ENCODE measurements at places on chromosomes 11 and 22. TPM values are rescaled to one million over a fixed set of nuclear protein-coding genes. Genes with fewer than 3 reads are reported as not detected.

Gene GLYAT
- not detected for total RNA-seq

Gene TMEM45B
- not detected for total RNA-seq

Gene EHF
- 0.55 TPM for total RNA-seq

Gene P2RY2
- 8.9 TPM for total RNA-seq

Gene FZD4
- 1.4 TPM for total RNA-seq

Gene TSPAN32
- total RNA-seq = not detected

Gene C11orf97
- not detected for total RNA-seq

Gene TREH
- total RNA-seq = not detected

Gene GLYATL1
- not detected for total RNA-seq

Gene KCNK7
- 0.27 TPM for total RNA-seq

Gene RTN4R
- total RNA-seq = 9.3 TPM

Gene SYTL2
- total RNA-seq = 17.3 TPM

Gene PGR
- total RNA-seq = not detected

Gene MOV10L1
- total RNA-seq = not detected

Gene ISX
- total RNA-seq = not detected

Gene CASP5
- not detected for total RNA-seq

Gene ARHGAP8
- total RNA-seq = 1.4 TPM

Gene SMTNL1
- total RNA-seq = not detected

Gene MCHR1
- total RNA-seq = not detected

Gene CNTF
- 1.3 TPM for total RNA-seq

Gene LMNTD2
- 2.1 TPM for total RNA-seq

Gene HTR3B
- not detected for total RNA-seq

Gene PIH1D2
- 0.58 TPM for total RNA-seq

Gene MS4A7
- total RNA-seq = not detected

Gene DNAJB7
- not detected for total RNA-seq

Gene MISFA
- 1.9 TPM for total RNA-seq

Gene PARVG
- not detected for total RNA-seq

Gene LRRC56
- 0.40 TPM for total RNA-seq

Gene PRPF19
- total RNA-seq = 191 TPM

Gene OR11H1
- total RNA-seq = not detected

Gene VPS51
- total RNA-seq = 54.5 TPM

Gene OR8D1
- total RNA-seq = not detected

Gene CBLIF
- not detected for total RNA-seq

Gene MMP12
- 0.07 TPM for total RNA-seq

Gene IL18
- total RNA-seq = 98.4 TPM

Gene SCGB1A1
- not detected for total RNA-seq

Gene SEC14L3
- total RNA-seq = not detected

Gene RIC3
- total RNA-seq = 1.4 TPM

Gene TMEM41B
- 28.9 TPM for total RNA-seq

Gene MMP8
- not detected for total RNA-seq

Gene DEFB131B
- total RNA-seq = not detected

Gene MYO18B
- total RNA-seq = 0.02 TPM
